ENCODE measurements at places on chromosomes 4 and X.

GRCh38 chr4:123783151-123783790 is 386.7 kb downstream of the SPRY1 start:
- DNase-seq = no peak

GRCh38 chr4:176363072-176363471 is 43.3 kb downstream of the SPCS3 start:
- DNase-seq = no peak

DNA sequence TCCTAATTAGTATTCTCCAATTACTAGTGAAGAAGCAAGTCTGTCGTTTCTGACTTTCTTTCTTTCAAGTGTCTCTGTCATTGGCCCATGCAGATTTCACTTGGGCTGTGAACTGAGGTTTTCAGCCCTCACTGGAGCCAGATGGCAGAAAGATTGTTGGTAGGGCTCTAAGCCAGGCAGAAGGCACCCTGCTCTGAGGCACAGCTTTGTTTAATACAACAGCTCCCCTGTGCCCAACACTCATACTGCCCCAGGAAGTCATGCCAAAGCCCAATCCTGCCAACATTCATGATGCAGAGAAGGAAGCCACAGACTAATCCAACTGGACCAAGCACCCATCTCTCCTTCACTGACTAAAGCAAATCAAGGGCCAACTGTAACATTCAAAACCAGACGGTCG is 117.1 kb upstream of the FRG1 start:
- peak; percentile 87 for DNase-seq

DNA sequence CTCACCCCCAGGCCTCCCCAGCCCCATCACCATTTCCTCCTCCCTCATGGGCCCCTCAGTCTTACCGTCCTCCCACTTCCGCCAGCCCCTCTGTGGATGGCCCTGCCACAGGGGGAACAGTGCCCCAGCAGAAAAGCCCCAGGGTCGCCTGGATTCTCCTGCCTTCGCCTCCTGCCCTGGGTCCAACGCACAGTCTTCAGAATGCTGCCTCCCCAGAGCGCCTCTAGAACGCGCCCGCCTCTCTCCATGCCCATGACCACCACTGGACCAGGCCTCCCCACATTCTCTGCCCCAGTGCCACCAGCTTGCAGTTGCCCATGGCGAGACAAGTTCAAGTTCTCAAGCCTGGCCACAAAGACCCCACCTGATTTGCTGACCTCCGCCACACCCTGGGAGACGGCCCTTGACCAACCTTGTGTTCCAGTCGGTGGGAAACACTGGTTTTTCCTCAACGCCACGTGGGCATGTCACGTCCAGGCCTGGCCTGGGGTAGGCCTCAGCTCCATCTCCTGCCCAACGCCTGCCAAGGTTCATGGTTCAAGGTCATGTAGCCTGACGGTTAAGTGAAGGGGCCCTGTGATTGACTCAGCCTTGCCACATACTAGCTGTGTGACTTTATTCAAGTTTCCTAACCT is 634 bp upstream of the PLXNB3 start:
- no peak for DNase-seq

DNA sequence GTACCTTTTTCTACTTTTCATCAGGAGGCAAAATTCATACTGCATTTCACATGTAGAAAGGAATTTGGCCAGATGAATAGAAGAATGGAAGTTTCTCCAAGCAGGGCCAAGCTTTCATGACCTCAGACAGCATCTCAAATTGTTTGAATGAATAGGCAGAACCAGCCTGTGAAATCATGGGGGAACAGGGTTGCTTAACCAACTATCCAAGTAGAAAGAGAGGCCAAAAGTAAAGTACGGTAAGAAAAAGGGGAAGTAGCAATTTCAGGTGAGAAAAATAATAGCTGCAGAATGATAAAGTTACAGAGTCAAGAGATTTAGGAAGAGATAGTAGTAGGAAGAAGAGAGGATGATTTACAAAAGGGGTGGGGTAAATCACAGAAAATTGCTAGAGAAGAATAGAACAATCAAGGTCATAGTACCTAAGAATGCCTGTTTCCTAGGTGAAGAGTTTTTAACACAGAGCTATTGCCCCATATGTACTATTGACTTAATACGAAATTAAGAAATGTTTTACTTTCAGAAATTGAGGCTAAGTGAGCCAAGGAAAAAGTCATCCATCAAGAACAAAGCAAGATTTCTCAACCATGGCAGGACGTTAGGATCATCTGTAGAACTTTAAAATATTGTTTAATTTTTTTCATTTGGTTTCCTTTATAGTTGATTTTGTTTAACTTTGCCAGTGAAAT is 177.1 kb upstream of the TET2 start:
- DNase-seq = no peak

DNA sequence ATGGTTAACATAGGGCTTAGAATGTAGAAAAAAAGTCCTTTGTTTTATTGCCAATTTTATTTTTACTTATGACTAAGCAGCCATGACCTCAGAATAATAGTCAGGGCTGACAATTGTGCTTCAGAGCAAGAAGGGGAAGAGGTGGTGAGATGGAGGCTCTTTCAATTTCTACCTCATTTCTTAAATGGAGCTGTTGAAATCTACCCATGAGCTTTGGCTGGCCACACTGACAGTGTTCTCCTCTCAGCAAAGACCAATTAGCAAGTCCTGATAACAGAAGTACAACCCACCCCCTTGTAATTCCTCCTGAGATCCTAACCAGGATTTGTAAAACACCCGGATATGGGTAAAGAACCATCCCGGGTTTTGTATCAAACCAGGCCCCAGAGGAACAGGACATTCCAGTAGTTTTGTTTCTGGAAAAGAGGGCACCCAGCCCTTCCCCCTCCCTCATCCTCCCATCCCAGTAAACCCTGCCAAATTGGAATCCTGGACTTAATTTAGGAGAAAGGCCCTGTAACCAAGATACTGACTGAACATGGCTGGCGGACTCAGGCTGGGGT is at the start of gene HEPH:
Gene HEPH, plus strand, starts transcription at position 399 of the 563 bp plus-strand sequence. CDS start 6,324 bp downstream, outside the sequence.
- DNase-seq = peak; percentile 46

- no peak for DNase-seq
These were observed 15.8 kb upstream of the IGFBP7 start for GRCh38 chr4:57125996-57126395.

GRCh38 chr4:121217351-121217750 is 53.2 kb upstream of the TNIP3 start:
- DNase-seq = no peak

DNA sequence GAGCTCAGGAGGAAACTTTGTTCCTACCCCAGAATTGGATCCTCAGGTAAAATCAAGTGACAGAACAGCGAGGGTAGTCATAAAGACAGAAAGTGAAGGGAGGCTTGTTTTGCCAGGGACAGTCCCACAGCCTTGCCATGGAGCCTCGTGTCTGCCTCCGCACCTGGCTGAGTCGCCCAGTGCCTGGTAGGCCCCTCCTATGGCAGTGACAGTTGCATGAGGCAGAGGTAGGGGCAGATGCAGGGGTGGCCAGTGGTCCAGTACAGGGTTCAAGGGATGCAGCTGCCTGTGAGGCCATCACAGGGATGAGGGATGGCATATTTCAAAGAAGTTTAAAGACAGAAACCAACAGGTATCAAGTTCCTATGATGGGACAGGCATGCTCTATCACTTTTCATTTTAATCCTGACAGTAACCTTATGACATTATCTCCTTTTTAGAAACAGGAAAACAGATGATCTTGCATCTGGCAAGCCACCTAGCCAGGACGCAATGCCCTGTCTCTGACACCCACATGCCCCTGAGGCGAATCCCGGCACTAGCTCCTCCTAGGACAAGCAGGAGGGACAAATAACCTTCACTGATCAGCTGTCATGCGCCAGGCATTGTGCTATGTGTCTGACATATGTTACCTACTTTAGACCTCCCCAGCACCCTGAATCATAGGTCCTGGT is 127.4 kb upstream of the ENPP6 start:
- no peak for DNase-seq

- DNase-seq = no peak
These were observed 45.2 kb downstream of the ANXA5 start for GRCh38 chr4:121651597-121651996.

- DNase-seq = no peak
These were observed 28.8 kb downstream of the PPP2R3B start for GRCh38 chrX:357693-358471.

- no peak for DNase-seq
These were observed 1.2 kb downstream of the RPGR start for GRCh38 chrX:38326086-38326485.

- no peak for DNase-seq
These were observed 404.5 kb downstream of the GBA3 start for GRCh38 chr4:23097251-23097650.

GRCh38 chr4:92483341-92483740 is 179.6 kb downstream of the GRID2 start:
- DNase-seq = no peak

- DNase-seq = no peak
These were observed 627 bp downstream of the CDKN2AIP start for GRCh38 chr4:183445097-183445428.

DNA sequence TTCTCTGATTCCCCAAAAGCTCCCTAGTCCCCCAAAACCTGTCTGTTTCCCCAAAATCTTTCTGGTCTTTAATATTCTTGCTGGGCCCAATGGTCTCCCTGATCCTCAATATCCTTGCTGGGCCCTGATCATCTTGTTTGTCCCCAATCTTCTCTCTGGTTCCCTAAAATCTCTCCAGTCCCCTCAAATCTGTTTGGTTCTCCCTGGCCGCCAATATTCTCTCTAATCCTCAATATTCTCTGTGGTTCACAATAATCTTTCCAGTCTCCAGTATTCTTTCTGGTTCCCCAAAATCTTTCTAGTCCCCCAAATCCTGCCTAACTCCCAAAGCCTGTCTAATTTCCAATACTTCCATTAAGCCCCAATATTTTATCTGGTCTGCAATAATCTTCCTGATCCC is 18.5 kb downstream of the P2RY8 start:
- DNase-seq = no peak

- DNase-seq = no peak
These were observed 1249.4 kb downstream of the ADGRL3 start for GRCh38 chr4:62449538-62449937.

GRCh38 chrX:152638443-152638904 is 779 bp downstream of the GABRQ start:
- no peak for DNase-seq

GRCh38 chr4:163165217-163166017 is 1.3 kb downstream of the NAF1 start:
- DNase-seq = no peak

- DNase-seq = peak; percentile 1
These were observed 142.5 kb upstream of the MED14 start for GRCh38 chrX:40877887-40878286.

DNA sequence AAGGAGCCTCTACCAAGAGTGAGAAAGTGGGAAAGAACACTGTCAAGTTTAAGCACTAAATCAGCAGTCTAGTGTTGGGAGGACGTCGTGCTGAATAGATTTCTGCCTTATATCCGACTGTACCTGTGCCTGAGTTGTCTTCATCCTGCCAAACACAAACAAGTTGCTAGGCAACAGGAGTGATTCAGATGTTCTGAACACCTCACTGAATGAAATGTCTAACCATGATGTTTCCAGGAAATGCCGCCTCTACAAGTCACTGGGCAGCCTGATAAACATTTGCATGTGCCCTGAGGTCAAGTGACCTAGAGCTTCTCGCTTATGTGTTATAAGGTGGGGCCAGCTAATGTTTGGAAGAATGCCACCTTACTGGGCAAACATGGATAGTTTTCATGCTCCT is 37.9 kb downstream of the SGMS2 start:
- DNase-seq = no peak

DNA sequence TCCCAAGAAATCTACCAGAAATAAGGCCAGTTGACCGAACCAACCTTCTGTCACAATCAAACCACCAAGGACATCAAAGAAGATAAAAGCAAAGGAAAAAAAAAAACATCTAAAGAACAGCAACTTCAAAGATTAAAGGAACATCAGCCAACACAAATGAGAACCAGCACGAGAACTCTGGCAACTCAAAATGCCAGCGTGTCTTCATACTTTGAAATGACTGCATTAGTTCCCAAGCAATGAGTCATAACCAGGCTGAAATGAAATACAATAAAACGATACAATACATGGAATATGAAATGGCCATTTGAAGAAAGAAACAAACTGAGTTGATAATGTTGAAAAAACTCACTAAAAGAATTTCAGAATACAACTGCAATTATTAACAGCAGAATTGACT is 611.6 kb upstream of the GRIA3 start:
- DNase-seq = no peak

DNA sequence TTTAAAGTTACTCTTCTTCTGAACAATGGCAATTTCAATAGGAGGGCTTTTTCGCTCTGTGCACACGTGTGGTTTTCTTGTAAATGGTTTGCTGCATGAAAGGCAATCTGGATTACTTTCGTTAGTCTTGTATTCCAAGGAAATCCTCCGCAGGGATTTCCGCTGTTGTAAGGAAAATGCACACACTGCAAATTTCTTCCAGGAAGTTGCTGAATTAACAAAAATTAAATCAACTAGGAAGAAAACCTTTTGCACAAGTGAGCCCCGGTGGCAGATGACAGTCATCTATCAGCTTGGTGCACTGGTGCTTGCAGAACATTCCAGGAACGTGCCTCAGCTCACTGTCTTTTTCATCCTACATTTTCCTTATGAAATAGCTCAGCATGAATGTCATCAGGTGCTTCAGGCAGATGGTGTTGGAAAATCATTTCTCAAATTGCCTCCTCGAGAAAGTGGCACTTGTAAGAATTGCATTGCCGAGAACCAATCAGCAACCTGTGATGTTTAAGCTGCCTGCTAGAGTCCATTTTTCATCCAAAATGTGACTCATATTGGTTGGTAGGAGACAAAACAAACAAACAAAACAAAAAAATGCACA is 272.4 kb upstream of the VCX start:
- no peak for DNase-seq

DNA sequence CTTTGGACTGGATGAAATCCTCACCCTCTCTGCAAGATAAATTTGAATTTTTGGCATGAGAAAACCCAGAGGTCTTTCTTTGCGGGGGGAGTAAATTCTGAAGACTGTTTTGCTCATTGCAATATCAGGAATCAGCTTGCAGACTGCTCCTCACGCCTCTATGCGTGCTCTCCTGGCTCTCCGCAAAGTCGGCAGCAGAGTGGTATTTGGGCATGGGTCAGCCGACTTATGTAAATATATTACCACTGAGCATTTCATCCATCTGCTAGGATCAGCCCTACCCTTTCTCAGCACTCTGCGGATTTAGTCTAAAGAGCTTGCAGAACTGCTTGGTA is 288.0 kb downstream of the ASMT start:
- DNase-seq = no peak
